Activated CD4-positive, alpha-beta T cell treated with anti-CD3 and anti-CD28 coated beads for 36 hours (primary cell): ENCODE measurements at places on chromosomes 12 and 14. TPM values are rescaled to one million over a fixed set of nuclear protein-coding genes. Genes with fewer than 3 reads are reported as not detected.
A peak's percentile ranks its signal among the peaks of the same experiment; 100 is the strongest.

GRCh38 chr12:22562036-22563028 lies 18.0 kb upstream of the C2CD5 start:
- no peak overlapping the region for H3K4me3 ChIP-seq
- no peak for DNase-seq
- H3K4me1 ChIP-seq = peaks cover 5% of the 10 kb centered on the region
- peaks cover 5% of the 10 kb centered on the region for H3K27me3 ChIP-seq

- no peak overlapping the region for H3K4me3 ChIP-seq
- DNase-seq = no peak
- no peaks in the 10 kb centered on the region for H3K4me1 ChIP-seq
- H3K27ac ChIP-seq = no peak overlapping the region
- H3K27me3 ChIP-seq = no peaks in the 10 kb centered on the region
Measured at GRCh38 chr12:49923035-49923644, 19.4 kb upstream of the FAIM2 start.

DNA sequence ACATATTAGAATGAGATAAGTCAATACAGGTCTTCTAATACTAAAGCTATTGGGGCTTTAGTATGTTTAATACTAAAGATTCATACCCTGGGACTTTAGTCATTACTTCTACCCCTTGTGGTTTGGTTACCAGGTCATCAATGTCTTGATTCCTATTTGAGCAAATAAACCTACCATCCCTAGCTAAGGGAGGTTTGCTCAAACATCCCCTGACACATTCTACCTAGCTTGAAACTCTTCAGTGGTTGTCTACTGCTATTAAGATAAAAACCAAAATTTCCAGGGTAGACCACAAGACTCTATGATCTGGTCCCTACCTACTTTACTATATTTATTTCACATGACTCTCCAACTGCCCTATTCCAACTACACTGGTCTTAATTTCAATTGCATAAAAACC lies 7.3 kb upstream of the C2CD5 start:
- no peak overlapping the region for H3K4me3 ChIP-seq
- DNase-seq = no peak
- no peaks in the 10 kb centered on the region for H3K4me1 ChIP-seq
- H3K27me3 ChIP-seq = peaks cover 7% of the 10 kb centered on the region

DNA sequence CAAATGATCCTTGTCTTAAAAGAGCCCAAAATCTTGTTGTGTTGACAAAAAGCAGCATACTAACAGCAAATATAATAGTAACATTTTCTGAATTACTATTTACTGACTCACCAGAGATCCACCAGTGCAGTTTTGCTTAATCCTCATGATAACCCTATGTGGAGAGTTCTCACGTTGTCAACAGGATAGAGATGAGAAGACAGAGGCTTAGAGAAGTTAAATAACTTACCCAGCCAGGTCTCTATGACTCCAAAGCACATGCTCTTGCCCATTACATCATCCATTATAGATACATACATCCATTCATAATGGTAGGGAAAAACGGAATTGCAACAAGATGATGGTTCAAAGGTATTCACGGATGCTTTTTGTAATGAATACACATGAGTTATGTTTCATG lies 111.9 kb downstream of the PAX9 start:
- H3K27me3 ChIP-seq = no peaks in the 10 kb centered on the region
- no peak for DNase-seq
- no peak overlapping the region for H3K27ac ChIP-seq

GRCh38 chr12:47766502-47767215 lies 6.4 kb upstream of the SLC48A1 start:
- no peaks in the 10 kb centered on the region for H3K4me1 ChIP-seq
- no peak overlapping the region for H3K27ac ChIP-seq
- H3K36me3 ChIP-seq = no peaks in the 10 kb centered on the region
- peaks cover 4% of the 10 kb centered on the region for H3K27me3 ChIP-seq

DNA sequence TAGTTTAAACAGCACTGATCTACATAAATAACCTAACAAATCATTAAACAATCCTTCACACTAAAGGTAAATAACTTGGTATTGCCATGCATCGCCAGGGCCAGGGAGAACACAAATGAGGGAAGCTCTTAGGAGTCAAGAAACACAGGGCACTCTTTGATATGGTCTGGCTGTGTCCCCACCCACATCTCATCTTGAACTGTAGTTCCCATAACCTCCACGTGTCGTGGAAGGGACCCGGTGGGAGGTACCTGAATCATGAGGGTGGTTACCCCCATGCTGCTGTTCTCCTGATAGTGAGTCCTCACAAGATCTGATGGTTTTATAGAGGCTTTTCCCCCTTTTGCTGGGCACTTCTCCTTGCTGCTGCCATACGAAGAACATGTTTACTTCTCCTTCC lies 17.3 kb downstream of the TMEM132D start:
- H3K27ac ChIP-seq = no peak overlapping the region
- peaks cover 2% of the 10 kb centered on the region for H3K27me3 ChIP-seq
- H3K36me3 ChIP-seq = no peaks in the 10 kb centered on the region

GRCh38 chr12:123035841-123036240 lies 55.4 kb downstream of the ARL6IP4 start:
- H3K27ac ChIP-seq = no peak overlapping the region
- H3K4me3 ChIP-seq = no peak overlapping the region
- peaks cover 6% of the 10 kb centered on the region for H3K36me3 ChIP-seq
- H3K27me3 ChIP-seq = no peaks in the 10 kb centered on the region
- peaks cover 22% of the 10 kb centered on the region for H3K4me1 ChIP-seq

GRCh38 chr12:47758834-47759690 lies at the start of gene RAPGEF3:
Gene RAPGEF3, minus strand, starts transcription at chr12:47758880. Its CDS starts 324 bp downstream, at chr12:47758556.
- peak; percentile 84 for DNase-seq
- no peak within 1 kb of the TSS for H3K27ac ChIP-seq
- no peaks in the 10 kb centered on the region for H3K36me3 ChIP-seq
- peak within 1 kb of the TSS; percentile 63 for H3K4me3 ChIP-seq

GRCh38 chr14:19947413-19948090 lies 16.8 kb downstream of the OR4K1 start:
- H3K4me3 ChIP-seq = no peak overlapping the region
- no peaks in the 10 kb centered on the region for H3K36me3 ChIP-seq
- H3K27me3 ChIP-seq = no peaks in the 10 kb centered on the region

DNA sequence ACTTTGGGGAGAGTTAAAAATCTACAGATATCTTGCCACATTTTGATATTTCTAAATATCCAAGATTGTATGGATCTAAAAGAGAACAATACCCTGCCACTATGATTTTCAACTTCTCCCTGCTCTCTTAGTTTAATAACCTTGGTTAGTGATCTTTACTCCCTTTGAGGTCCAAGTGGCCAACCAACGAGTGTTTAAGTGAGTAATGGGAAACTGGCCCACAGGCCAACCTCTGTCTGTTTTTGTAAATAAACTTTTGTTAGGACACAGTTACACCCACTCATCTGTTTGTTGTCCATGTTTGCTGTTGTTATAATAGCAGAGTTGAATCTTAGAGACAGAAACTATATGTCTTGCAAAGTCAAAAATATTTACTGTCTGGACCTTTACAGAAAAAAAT lies 30.9 kb upstream of the NKX2-1 start:
- H3K4me1 ChIP-seq = no peaks in the 10 kb centered on the region
- peaks cover 7% of the 10 kb centered on the region for H3K27me3 ChIP-seq
- no peak for DNase-seq
- H3K27ac ChIP-seq = no peak overlapping the region
- no peaks in the 10 kb centered on the region for H3K36me3 ChIP-seq

DNA sequence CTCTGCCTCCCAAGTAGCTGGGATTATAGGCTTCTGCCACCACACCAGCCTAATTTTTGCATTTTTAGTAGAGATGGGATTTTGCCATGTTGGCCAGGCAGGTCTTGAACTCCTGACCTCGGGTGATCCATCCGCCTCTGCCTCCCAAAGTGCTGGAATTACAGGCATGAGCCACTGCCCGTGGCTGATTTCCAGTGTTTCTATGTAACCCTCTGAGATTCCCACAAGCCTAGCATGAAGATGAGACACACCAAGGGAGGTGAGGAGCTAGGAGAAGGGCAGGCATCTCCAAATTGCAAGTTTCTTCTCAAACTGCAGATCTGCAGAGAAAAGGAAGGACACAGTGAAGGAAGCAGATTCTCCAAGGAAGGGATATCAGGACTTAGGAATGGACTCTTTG lies 125.0 kb downstream of the CACNA1C start:
- no peaks in the 10 kb centered on the region for H3K4me1 ChIP-seq
- no peak for DNase-seq
- H3K27me3 ChIP-seq = peaks cover 3% of the 10 kb centered on the region
- no peak overlapping the region for H3K27ac ChIP-seq
- H3K4me3 ChIP-seq = no peak overlapping the region

GRCh38 chr12:108318472-108319275 lies 20.4 kb downstream of the CMKLR1 start:
- H3K4me1 ChIP-seq = peaks cover 14% of the 10 kb centered on the region
- no peaks in the 10 kb centered on the region for H3K36me3 ChIP-seq

DNA sequence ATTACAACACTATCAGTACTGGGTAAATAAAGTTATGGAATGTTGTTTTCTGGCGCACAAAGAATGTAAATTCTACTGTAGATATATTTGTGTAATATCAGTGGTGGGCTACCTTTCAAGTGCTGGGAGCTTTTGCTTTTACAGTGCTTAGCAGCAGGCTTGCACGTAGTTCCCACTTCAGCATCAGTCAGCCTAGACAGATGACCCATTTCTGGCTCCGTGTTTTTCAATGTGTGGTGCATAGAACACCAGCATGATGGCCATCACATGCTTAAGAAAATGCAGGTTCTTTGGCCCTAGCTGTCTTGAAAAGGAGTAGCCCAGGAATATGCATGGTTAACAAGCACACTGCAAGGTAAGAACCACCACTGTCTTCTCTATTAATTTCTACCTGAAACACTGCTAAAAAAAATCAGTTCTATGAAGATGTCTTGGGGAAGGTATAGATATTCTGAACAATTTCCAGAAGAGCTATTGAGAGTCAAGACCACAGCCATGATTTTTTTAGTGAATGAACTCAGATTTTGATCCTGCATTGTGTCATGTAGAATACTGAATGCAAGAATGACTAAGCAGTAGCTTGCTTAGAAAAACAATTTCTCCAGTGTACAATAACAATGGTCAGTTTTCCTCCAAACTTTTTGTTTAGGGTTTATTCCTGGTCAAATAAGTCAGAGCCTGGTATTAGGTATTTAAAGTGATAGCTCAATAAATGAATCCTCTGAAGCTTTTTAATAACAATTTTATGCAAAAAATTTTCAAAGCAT lies 195.7 kb downstream of the AKAP6 start:
- H3K4me3 ChIP-seq = no peak overlapping the region
- H3K27ac ChIP-seq = no peak overlapping the region
- H3K4me1 ChIP-seq = no peaks in the 10 kb centered on the region
- no peaks in the 10 kb centered on the region for H3K27me3 ChIP-seq

- no peak for DNase-seq
- no peaks in the 10 kb centered on the region for H3K4me1 ChIP-seq
- no peak overlapping the region for H3K27ac ChIP-seq
- H3K27me3 ChIP-seq = no peaks in the 10 kb centered on the region
- H3K36me3 ChIP-seq = no peaks in the 10 kb centered on the region
- H3K4me3 ChIP-seq = no peak overlapping the region
Measured at GRCh38 chr12:61412201-61412600, 848.0 kb upstream of the USP15 start.

DNA sequence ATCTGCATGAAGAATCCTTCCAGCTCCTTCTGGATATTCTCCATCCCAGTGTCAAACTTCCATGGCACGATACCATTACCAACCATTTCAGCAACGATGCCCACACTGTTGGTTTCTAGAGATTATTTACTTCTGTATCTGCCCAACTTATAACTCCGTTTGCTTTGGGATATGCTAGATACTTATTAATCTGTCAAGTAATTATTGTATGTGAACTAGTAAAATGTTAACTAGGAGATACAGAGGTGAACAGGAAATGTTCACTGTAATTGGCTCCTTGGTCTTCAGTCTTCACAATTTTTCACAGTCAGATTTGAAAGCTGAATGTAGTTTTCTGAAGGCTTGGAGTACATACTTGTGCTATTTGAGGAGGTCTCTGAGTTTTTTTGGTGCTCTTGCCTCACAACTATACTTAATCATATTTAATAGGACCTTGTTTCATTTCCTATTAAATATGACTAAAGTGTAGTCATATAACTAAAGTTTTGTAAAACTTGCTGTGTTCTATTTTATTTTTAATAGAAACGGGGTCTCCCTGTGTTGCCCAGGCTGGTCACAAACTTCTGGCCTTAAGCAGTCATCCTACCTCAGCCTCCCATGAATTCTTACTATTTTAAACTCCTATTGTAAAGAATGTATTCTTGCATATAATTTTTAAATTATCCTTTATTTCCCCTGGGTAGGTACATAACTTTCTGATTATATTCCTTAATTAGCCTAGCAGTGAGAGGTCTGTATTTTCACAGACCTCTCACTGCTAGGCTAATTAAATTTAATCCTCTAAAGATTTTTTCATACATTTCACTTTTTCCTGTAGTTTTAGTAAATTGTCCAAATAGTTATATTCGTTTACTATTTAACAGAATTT lies 79.7 kb downstream of the FGD4 start:
- H3K27me3 ChIP-seq = no peaks in the 10 kb centered on the region
- no peak for DNase-seq
- no peak overlapping the region for H3K27ac ChIP-seq
- no peaks in the 10 kb centered on the region for H3K36me3 ChIP-seq

DNA sequence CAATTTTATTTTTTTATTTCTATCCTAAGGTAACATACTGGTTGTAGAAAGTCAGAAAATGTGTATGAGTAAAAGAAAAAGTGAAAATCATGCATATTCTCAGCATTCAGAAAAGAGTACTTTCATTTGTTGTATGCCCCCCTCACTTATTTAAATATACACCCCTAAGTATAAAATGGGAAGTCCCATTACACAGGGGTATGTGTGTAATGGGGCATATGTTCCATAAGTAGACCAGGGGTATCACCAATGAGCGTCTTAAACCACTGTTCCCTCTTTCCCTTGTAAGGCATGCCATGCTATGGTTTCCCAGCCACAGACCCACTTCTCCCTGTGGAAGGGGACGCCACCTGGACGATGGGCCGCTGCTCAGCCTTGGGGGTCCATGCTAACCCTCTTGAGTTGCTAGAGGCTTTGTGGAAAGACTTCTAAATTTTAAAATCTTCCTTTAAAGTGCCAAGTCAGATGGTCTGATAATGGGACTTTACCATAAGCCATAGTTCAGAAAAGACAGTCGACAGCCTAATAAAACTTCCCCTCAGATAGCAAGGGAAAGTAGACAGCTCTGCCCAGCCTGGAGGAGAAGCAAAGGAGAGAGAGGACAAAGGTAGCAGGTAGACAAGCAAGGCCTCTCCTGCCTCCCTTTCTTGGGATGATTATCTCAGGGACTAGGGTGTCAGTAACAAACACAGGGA lies 118.2 kb downstream of the ZFP36L1 start:
- no peaks in the 10 kb centered on the region for H3K36me3 ChIP-seq
- no peak overlapping the region for H3K4me3 ChIP-seq
- H3K4me1 ChIP-seq = peaks cover 5% of the 10 kb centered on the region
- no peaks in the 10 kb centered on the region for H3K27me3 ChIP-seq

KRT6C gene
- total RNA-seq = not detected

OR4K15 gene
- total RNA-seq = not detected

KRT72 gene
- 3.2 TPM for total RNA-seq

C12orf50 gene
- total RNA-seq = 0.11 TPM

KRT75 gene
- not detected for total RNA-seq

SERPINA9 gene
- not detected for total RNA-seq

SAMD4A gene
- total RNA-seq = 2.8 TPM
